Ovary (tissue), 10 donors: ENCODE measurements at places on chromosomes 2 and 18.

- DNase-seq, result no peak
Observed at GRCh38 chr2:4976407-4976806, 715.8 kb upstream of the SOX11 start.

GRCh38 chr2:157355618-157356017 is 30.0 kb upstream of the ERMN start:
- no peak for DNase-seq

- no peak for DNase-seq
Observed at GRCh38 chr2:186827862-186828492, 21.0 kb downstream of the ZSWIM2 start.

- DNase-seq, result no peak
Observed at GRCh38 chr2:149656996-149657395, 69.4 kb upstream of the MMADHC start.

DNA sequence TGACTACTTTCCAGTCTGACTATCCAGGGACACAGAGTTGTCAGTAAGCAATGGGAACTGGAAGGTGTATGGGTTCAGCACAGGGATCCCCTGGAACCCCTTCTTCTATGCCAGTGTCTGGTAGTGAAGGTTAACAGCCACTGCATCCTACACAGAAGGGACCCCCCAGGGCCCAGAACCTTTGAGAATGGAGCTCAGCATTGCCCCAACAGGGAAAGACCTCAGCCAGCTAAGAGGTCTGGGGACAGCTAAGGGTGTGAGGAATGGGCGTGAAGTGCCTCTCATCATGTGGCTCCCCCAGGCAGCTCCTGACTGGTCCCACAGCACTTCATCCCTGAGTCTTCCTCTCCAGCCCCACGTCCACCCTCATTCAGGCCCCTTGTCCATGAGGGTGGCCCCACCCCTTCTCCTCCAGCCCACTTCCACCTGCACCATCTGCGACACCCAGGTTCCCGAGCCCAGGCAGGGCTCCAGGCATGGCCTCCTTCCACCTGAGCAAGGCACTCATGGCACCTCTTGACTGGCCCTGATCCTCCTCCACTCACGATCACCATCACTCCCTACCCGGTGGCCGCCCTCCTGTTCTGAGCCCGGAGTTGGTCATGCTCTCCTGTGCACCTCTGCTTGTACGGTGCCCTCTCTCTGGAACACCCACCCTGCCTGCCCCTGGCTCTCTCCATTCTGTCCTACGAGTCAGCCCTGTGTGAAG is 77.1 kb downstream of the SFXN5 start:
- DNase-seq, result peak; percentile 6

- no peak for DNase-seq
Observed at GRCh38 chr2:158395166-158395565, 61.4 kb downstream of the CCDC148 start.

DNA sequence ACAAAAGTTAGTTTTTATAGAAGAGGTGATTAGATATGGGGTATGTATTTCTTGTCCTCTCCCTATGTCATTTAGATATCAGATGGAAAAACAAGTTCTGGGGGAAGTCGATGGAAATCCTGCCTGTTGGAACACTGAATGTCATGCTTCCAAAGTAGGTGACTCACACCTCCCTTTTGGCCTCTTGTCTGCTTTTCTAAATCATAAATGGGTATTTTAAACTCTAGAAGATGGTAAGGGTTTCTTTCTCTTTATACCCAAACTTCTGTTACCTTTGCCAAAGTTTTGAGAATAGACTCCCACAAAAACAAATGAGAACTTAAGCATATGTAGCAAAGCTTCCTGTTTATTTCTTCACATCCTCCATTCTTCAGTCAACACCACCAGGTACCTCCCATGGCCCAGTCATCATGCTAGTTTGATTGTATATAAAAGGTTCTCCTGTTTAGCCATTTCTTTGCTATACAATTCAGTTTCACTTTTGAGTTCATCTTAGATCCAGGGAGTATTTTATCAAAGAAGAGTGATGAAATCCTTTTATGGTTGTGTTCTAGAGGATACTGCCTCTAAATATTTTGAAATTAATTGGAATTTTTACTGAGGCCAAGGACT is 63.9 kb downstream of the PRKRA start:
- no peak for DNase-seq

GRCh38 chr18:69399253-69399652 is 1.4 kb upstream of the DOK6 start:
- no peak for DNase-seq

- DNase-seq, result no peak
Observed at GRCh38 chr2:30265052-30266015, 34.0 kb downstream of the LBH start.

GRCh38 chr2:198141726-198142125 is 337.3 kb downstream of the PLCL1 start:
- no peak for DNase-seq

DNA sequence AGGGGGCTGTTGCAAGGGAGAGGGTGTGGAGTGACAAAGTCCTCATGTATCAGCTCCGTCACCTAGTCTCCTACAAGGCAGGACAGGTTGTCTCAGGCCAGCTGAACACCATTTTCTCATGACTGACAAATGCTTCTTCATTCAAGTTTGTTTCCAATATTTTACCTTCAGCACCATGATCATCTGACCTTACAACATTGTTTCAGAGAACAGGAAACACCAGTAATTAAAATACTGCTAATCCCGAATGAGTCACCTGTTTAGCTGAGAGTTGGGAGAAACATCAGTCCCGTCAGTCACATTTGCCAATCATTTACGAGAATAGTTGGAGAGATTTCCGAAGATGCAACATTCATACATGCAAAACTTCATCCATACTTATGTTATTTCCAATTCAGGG is 25.7 kb upstream of the SP5 start:
- DNase-seq, result no peak

DNA sequence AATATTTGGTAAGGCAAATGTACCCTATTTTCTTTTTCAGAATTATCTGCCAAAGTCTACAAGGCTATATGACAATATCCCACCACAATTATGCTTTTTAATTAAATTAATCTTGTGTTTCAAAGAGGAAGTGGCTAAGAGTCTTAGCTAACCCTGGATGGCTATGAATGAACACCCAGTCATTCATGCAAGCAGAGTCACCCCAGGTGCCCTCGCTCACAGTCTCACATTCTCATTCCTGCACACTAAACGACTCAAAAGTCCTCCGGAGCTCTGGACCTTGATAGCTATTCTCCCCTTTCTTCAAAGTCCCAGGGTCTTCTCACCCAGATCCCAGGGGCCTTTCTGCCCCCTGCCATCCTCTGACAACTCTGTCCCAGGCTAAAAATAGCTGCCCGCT is 42.1 kb upstream of the MRPL19 start:
- DNase-seq, result no peak

DNA sequence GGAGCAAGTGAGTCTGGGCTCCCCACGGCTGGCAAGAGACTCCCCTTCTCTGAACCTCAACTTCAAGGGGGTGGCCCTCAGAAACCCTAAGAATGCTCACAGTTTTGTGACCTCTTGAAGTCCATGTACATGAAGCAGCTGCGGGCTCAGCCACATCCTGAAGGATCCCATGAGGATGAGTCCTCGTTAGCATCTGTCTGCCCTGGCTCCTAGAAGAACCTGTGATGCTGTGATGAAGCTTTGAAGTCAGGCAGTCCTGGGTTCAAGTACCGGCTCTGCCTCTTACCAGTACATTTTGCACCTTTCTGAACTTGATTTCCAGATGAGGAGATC is 38.1 kb downstream of the SDC1 start:
- DNase-seq, result no peak

- no peak for DNase-seq
Observed at GRCh38 chr2:19746611-19747309, 155.0 kb downstream of the TTC32 start.

- no peak for DNase-seq
Observed at GRCh38 chr2:215171796-215172195, 33.4 kb upstream of the ABCA12 start.

- no peak for DNase-seq
Observed at GRCh38 chr2:151862700-151863099, 34.5 kb upstream of the ARL5A start.

DNA sequence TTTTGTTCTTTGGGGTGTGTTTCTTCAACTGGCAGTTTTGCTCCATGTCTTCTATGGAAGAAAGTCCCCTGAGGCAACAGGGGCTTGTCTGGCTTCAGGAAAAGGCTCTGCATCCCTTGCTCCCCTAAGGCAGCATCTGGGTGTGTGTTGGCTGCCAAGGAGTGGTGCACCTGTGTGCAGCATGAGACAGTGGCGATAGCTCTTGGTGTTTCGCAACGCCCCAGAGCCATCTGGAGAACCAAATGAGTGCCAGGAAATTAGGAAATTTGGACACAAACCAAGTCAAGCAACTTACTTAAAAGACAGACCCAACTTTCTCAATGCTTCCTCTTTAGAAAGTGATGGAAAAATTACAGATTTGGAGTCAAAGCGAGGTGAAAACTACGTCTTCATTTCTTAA is 1044.4 kb upstream of the CNTNAP5 start:
- DNase-seq, result no peak

DNA sequence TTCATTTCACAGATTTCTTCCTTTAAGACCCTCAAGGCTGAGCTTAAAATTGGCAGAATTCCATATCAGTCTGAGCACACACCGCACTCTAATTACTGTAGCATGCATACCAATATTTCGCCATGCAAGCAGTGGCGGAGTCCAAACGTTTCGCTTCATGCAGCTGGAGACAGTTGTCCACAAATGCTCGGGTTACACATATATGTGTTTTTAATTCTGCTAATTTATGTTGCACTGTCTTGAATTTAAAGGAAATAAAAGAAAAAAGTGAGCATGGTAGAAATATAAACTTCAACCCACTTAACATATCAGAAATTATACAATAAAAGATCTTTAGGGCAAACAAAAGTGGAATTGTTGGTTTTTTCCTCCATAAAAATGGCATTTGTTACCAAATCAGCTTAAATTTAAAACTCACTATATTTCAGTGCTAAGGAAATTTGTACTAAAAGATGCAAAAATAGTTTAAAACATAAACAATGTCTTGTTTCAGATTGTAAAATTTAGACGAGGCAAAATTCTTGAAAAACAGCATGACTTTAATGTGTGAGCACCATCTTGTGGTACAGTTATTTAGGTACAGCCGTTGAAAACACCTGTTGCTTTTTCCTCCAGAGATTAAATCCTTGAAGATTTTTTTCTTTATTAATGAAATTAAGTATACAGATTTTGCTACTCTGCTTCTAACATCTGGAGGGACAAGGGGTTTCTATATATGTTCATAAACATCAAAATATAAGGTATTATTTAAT is 24.1 kb upstream of the KANSL1L start:
- no peak for DNase-seq

- DNase-seq, result no peak
Observed at GRCh38 chr2:237629739-237630138, 2.4 kb downstream of the LRRFIP1 start.

DNA sequence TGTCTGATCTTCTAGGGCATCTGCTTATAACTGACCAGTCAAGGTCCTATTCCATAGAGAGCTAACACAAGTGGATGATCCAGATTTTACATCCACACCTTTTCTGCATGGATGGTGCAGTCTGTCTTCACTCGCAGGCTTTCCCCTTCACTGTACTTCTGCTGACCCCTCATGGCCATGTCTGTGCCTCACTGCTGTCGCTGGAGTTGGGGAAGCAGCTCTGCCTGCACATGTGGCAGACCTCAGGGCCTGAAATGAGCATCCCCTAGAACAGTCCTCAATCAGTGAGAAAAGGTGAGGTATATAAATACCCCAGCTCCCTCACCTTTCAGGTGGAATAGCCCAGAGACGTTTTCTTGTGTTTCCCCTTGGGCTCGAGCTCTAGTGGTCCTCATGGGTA is 233.8 kb downstream of the ANKRD36B start:
- DNase-seq, result no peak

DNA sequence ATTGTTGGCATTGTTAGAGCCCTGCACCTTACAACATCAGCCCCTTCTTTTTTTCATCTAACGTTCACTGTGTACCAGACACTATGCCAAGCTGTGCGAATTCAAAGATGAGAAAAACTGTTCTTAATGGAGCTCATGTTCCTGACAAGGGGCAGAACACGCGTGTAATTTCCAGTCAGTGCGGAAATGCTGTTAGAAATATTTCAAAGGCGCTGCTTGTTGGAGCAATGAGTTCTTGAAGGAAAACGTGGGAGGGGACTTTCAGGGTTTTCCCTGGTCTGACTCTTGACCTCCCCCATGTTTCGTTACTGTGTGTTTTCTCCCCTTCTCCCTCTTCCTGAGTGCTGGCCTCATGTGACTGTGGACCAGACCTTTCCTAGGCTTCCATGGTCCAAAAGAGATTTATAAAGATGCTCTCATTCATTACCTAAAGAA is 1.5 kb downstream of the MTHFD2 start:
- DNase-seq, result no peak

DNA sequence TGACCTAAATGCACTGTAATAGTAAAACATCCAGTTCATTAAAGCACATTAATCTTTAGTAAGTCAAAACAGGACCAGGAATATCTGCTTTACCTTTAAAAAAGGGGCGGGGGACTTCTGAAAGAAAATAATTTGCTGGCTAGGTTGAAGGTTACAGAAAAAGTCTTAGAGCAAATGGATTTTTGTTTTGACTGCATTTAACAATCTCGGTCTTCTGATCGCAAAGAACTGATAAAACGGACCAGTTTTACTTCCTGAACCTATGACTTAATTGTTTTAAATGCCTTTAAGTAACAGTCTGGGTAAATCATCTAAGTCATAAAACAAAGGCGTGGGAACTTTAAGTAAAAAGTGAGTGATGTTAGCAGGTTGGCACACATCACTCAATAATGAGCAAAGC is 783 bp downstream of the BUB1 start:
- DNase-seq, result no peak

DNA sequence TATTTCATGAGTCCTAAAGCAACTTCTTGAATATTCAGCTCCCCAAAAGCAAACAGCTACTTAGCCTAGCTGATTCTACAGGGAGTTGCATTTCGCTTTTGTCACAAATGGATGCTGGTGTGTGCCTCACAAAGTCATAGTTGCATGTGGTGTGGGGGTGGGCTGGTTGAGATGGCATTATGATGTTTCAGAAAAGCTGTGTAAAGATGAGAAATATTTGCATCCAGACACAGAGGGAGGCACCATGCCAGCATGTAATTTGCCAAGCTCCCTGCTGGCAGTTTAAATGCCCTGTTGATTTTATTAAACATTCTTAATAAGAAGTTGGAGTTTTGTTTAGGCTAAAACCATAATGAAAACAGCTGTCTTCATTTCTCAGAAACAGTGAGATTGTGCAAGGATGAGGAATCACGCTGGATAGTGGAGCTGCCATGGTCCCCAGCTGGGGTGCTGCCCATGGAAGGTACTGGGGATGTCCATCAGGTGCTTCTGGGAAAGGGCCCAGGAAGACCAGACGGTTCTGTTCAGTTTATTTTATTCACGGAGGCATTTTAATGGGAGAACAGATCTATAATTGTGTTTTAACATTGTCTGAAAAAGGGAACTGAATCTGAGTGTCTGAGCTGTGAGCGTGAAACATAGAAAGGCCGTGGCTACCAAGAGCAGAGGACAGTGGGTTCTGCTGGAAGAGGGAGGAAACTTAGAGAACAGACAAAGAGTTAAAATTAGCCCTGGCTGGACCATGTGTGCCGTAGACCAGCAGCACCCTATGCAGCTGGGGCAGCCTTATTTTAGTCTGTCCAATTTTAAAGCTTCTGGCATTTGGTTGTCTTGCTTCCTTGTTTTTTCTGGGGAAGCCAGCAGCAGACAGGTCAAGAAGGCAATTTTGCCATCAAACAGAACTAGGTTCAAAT is 177.1 kb downstream of the FAM210A start:
- DNase-seq, result no peak

- no peak for DNase-seq
Observed at GRCh38 chr18:74326231-74326630, 10.6 kb downstream of the C18orf63 start.

GRCh38 chr2:234603619-234604018 is 106.7 kb upstream of the ARL4C start:
- DNase-seq, result no peak
